ENCODE measurements at places on chromosomes 2 and 18. TPM values are rescaled to one million over a fixed set of nuclear protein-coding genes. Genes with fewer than 3 reads are reported as not detected.

Gene LYPD6
- total RNA-seq = 1.3 TPM

Gene TACR1
- not detected for total RNA-seq

Gene DLX1
- total RNA-seq = 0.29 TPM

Gene UGT1A3
- total RNA-seq = not detected

Gene C18orf54
- total RNA-seq = 7.0 TPM

Gene UGT1A4
- not detected for total RNA-seq
